Stimulated activated CD4-positive, alpha-beta T cell treated with anti-CD3 and anti-CD28 coated beads, Interleukin-1b, Interleukin-23, amount 100 ng/mL, for 4 hours (primary cell): ENCODE measurements at places on chromosomes 12 and 14.

DNA sequence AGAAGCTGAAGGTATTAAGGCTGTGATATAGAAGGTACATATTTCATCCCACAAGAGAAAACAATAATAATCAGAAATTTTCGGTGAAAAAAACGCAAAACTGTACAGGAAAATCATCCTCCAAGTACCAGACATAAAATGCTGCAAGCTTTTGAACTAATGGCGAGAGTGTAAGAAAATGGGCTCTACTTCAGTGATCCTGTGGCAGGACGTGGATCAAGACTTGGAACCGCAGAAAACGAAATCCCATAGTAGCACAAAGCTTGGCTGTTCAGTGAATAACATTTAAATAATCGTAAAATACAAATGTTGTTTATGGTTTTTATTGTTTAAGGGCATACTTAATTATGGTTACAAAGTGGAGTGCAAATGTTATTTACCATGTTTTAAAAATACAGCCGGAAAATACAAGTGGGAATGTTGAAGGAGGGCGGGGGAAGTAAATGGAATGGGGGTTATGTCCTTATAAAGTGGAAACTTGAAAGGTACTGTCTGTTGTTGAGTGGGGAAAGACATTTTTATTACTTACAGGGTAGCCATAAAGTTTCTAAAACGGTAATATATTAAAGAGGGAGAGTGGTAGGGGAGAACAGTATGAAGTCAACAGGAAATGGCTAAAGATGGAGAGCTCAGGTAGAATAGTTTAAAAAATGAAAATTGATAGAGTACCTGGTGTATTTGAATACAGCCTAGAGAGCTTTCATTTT, 1.1 kb downstream of the SMIM10L1 start:
- DNase-seq, result no peak

DNA sequence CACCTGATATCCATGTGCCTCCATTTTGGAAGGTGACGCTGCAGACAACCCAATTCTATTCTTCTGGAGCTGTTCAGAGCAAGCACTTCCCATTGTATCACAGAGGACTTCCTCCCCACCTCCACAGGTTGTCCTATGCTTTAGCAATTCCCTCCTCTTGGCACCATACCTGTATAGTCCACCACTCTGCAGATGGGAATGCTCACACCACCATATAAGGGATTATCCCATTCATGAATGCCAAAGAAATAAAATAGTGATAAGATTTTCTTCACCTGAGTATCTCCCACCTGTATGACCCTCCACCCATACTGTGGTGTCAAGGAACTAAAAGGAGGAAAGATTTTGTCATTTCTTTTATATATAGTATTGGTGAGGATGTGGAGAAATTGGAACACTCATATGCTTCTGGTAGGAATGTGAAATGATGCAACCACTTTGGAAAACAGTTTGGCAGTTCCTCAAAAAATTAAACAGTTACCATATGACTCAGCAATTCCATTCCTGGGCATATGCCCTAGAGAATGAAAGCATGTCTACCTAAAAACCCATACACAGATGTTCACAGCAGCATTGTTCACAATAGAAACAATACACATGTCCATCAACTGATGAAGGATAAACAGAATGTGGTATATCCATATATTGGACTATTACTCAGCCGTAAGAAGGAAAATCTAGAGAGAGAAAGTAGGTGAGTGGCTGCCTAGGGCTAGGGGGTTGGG, 75.2 kb downstream of the FIGNL2 start:
- no peak for DNase-seq

- DNase-seq, result no peak
Observed at GRCh38 chr14:59828276-59828675, 42.3 kb downstream of the RTN1 start.

DNA sequence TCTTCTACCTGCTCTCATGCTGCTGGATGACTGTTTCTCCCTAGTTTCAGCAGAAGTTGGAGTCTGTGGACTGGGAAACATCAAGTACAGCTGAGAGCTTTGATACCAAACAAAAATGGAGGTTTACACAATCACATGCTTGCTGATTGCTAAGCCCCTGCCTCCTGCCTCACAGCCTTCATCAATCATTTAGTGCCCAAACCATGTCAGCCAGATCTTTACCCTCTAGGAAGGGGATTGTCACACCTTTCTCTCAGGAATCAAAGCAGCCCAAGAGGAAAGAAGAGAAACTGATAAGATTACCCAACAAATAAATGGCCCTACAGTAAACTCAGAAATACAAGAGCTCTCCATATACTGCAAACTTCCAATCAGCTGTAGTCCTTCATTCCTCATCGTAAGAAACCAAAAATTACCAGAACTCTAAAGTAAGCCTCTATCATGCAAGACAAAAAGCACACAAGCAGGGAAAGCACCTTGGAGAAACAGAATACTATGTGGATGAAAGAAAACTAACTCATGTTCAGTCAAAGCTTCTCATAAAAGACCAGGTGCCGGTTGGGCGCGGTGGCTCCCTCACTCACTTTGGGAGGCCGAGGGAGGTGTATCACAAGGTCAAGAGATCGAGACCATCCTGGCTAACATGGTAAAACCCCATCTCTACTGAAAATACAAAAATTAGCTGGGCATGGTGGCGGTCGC, 63.6 kb upstream of the RESF1 start:
- DNase-seq, result no peak

GRCh38 chr12:129762436-129762835, 141.4 kb downstream of the TMEM132D start:
- no peak for DNase-seq

GRCh38 chr12:122043476-122043875, 21.8 kb downstream of the BCL7A start:
- DNase-seq, result no peak

GRCh38 chr12:21300632-21301031, 34.1 kb downstream of the SLCO1A2 start:
- no peak for DNase-seq

DNA sequence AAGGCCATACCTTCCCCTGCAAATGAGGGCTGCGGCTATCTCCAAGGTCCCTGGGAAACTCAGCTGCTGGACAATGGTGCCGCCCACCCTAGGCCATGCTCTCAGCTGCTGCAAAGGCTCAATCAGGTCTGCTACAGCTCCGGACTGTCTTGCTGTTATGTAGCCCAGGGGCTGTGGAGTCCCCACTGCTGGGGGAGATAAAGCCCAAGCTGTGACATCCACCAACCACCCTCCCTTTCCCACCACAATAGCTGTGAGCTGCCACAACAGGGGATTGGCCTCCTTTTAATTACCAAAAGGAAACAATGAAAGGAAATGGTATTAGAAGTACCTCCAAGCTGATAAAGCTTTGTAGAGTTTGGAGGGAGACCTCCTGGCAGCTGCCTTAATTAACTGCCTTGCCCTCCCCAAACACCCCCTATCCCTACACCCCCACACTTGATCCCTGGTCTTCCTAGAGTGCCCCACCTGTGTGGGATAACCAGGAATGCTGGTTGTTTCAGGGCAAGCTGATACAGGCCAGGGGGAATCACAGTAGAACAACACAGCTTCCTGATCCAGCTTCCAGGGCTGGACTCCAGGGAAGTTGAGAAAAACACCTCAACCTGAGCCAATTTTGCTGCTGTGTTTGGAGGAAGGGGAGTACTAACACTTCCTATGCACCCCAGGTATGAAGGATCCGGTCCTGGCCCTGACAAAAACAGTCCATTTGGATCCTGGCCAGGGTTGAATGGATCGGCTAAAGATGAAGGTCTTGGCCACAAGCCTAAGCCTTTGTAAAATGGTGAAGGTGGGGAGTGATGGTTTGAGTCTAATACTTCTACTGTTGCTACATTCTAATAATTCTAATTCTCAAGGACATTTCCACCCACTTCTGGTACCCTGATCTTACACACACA, at the start of gene VWF:
Gene VWF, minus strand, starts transcription at position 260 of the 899 bp plus-strand sequence. CDS start 1,474 bp downstream, outside the sequence.
- no peak for DNase-seq

DNA sequence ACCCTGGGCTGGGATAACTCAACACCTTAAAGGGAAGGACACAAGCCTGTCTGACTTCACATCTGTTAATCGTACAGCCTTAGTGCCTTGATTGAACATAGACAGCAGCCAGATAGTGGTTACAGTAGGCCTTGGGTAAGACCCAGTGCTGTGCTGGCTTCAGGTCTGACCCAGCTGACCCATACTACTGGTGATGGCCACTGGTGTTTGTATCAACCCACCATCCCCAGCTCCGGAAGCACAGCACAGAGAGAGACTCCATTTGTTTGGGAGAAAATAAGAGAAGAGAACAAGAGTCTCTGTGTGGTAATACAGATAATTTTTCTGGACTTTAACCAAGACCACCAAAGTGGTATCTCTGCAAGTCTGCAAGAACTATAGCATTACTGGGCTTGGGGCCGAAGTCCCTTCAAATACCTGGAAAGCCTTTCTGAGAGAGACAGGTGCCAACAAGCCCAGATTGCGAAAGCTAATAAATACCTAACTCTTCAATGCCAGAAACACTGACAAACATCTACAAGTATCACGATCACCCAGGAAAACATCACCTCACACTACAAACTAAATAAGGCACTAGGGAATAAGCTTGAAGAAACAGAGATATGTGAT, 330.1 kb upstream of the GARIN2 start:
- DNase-seq, result no peak

DNA sequence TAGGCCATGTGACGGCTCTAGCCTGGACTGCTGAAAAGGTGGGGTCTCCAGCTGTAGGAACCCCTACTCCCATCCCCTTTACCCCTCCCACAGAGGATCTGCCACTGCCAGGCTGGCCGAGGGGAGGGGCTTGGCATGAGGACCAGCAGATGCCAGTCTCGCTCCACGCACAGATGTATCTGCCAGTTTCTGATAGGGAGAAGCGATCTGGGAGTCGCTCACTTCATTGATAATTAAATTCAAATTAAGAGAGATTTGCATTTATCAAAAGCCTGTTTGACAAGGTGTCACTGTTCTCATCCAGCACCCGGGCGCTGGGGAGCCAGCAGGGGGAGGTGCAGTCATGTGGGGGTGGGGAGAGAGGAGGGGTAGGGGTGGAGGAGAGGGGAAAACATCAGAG, 217.6 kb upstream of the MYL2 start:
- no peak for DNase-seq

GRCh38 chr12:124764451-124764850, 99.2 kb downstream of the SCARB1 start:
- no peak for DNase-seq

GRCh38 chr14:39716987-39717570, 284.8 kb upstream of the FBXO33 start:
- DNase-seq, result no peak

DNA sequence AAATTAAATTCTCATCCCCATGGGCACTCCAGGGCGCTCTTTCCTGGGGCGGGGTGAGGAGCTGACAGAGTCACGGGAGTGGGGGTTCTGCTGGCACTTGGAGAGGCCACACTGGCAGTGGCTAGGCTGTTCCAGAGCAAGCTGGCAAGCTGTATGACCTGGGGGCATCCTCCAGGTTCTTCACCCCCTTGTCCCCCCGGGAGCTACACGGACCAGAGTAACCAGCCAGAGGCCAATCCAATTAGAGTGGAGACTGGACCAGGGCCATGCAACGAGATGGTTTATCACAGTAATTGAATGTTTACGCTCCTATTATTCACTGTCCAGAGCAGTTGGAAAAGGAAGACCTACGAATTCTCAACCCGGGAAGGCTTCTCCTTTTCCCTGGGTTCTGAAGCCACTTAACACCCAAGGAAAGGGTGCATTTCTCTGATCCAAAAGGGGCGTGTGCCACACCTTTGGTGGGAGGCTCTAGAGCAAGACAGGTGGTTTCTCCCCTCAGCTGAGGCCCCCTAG, 43.8 kb upstream of the PNMA1 start:
- no peak for DNase-seq

DNA sequence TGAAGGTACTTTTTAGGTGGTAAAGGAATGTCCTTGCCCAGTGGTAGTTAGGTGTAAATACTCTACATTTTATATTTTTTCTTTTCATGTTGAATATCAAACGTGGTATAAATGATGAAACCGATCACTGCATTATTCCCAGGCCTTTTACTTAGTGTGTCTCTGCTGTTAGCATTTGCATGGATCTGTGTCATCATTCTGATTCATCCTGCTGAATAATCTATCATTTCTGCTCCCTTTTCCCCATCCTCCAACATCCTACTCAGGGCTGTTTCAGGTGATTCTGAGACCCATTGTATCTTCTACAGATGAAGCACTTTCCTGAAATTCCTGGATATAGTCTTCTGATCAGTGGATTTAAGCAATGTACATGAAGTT, 61.0 kb upstream of the PTHLH start:
- no peak for DNase-seq

DNA sequence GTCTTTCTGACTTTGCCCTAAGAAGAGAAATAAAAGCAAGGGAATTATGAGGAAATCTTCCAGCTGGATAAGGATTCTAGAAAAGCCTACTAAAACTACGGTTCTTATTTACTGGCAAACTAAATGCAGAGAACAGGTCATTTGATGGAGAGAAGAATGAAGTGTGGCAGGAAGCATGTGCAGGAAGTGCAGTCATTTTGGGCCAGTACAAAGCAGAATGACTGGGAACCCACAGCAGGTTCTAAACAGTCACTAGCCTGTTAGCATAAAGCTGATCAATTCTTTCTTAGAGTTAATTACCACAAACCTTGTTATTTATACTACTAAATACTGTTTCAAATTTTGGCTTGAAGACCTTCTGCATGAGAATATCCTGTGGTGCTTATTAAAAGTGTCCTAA, 36.7 kb downstream of the CFAP54 start:
- no peak for DNase-seq

DNA sequence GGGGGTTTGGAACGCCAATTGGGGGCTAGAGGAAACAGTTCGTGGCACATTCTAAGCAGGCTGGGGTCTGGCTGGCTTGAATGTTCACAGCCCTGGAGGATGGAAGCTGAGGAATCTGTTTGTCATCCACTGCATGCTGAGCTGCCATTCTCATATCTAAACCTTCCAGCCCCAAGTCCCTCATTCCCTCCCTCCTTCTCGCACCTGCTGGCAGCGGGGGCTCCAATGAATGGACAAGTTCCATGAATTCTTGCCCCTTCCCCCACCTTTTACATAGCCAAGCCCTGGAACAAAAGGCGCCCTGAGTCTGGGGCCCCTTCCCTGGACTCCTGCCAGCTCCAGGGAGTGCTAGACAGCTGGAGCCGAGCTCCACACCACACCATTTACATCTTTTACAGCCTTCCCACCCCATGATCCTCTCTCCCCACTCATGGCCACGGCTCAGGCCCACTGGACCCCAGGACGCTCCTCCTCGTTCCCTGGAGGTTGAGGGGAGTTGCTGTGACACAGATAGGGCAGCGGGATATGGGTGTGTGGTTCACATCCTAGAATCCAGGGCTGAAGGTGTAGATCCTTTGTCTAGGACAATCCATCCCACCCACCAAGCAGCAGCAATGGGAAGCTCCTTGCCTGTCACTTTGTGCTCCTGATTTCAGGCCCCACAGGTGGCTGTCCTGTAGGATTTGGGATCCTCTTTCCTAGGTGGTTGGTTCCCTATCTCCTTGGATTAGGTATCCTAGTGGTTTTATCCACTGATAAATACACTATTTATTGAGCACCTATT, 21.7 kb upstream of the VRTN start:
- no peak for DNase-seq

- DNase-seq, result no peak
Observed at GRCh38 chr12:70459786-70460185, 93.7 kb downstream of the KCNMB4 start.
